GM12892 (cell line): ENCODE measurements at places on chromosomes 6 and 20.

- no peak for DNase-seq
Measured at GRCh38 chr6:105250533-105250932, 70.7 kb upstream of the POPDC3 start.

GRCh38 chr6:100879317-100879716, 1.8 kb downstream of the ASCC3 start:
- no peak for DNase-seq

GRCh38 chr6:85614780-85615179, 21.1 kb upstream of the SNX14 start:
- DNase-seq = no peak

- DNase-seq = no peak
Measured at GRCh38 chr6:138593124-138593877, 94.0 kb upstream of the NHSL1 start.

- DNase-seq = no peak
Measured at GRCh38 chr6:47307362-47308197, 2.1 kb downstream of the TNFRSF21 start.

GRCh38 chr20:61937146-61937962, 128.3 kb downstream of the TAF4 start:
- no peak for DNase-seq

DNA sequence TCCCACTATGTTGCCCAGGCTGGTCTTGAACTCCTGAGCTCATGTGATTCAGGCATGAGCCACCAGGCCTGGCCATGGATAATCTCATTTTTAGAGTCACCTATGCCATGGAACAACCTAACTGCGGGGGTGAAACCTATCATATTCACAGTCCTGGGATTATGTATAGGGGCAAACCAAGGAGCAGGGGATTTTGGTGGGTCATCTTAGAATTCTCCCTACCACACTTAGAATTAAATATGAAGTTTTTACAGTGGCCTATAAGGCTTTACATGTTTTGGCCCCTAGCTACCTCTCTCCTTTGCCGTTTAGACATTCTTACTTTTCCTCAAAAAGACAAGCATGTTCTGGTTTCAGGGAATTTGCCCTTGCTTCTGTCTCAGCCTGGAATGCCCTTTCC, 20.6 kb upstream of the VEGFA start:
- no peak for DNase-seq

- no peak for DNase-seq
Measured at GRCh38 chr20:39528436-39528835, 566.3 kb downstream of the DHX35 start.

DNA sequence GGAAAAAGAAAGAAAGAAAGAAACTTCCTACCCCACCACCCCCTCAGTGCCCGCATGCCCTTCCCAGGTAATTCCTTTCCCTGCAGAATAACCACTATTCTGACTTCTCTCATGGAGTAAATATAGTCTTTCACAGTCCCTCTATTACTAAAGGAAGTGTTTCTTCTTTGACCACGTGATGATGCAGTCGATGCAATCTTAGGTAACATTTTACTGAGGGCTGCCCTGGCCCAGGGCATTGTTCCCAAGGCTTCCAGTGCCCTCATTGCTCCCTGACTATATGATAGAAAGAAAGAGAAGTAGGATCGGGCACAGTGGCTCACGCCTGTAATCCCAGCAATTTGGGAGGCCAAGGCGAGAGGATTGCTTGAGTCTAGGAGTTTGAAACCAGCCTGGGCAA, 29.1 kb downstream of the ARHGAP40 start:
- no peak for DNase-seq
